ENCODE measurements at places on chromosomes 11 and 22.

DNA sequence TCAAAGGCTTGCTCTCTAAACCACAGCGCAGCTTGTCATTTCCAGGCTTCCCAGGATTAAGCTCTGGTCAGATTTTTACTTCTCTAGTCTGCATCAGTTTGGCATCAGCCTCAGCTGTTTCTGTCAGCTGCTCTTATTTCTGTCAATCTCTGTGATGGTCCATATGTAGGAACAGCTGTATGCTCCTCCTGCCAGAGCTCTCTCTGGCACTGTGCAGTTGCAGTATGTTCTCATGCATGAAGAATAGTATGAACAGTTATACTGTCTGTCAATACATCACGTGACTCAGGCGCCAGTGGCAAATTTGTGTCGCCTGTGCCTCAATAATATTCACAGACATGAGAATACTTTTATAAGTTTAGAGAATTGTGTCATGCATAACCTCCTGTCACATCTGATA, 6.7 kb downstream of the OR6M1 start:
- no peak for DNase-seq

- no peak for DNase-seq
Observed at GRCh38 chr11:22656130-22656529, 10.3 kb upstream of the GAS2 start.

DNA sequence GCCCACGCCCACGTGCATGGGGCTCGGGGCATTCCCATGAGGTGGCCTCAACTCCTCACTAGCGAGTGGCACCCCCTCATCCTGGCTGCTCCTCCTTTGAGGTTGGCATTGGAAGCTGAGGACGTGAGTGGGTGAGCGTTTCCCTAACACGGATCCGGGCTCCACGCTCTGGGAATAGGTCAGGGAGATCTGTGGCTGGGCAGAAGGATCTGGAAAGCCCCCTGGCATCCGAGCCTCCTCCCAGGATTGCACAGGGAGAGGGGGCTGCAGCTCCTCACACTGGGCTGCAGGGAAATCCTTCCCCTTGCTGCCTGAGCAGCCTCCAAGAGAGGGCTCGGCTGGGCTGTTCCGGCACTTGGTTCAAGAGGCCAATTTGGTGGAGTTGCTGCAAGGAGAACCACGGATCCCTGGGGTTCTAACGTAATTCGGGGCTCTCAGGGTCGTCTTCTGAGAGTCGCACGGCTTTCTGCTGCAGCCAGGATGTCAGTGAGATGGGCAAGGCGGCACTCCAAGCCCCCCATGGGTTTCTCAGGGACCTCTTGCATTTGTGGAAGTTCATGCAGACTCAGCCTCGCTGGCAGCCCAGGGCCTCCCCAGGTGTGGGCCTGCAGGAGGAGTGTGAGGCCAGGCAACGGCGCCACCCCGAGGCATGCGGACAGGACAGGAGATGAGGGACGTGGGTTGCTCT, 1119.0 kb downstream of the BRD1 start:
- no peak for DNase-seq

DNA sequence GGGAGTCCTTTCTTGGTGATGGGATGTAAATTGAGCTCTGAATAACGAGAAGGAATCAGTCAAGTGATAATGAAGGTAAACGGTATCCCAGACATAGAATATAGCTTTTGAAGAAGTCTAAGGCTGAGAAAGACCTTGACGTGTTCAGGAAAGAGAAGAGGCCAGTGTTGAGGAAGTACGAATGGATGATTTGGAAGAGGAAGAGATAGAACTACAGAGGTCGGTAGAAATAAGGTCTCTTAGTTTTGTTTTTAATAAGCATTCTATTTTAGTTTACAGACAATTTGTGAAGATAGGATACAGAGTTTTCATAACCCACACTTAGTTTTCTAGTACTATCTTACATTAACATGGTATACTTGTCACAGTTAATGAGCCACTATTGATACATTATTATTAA, 1598.1 kb downstream of the FAM181B start:
- DNase-seq = no peak

- no peak for DNase-seq
Observed at GRCh38 chr11:131371791-131372104, 1.3 kb downstream of the NTM start.

DNA sequence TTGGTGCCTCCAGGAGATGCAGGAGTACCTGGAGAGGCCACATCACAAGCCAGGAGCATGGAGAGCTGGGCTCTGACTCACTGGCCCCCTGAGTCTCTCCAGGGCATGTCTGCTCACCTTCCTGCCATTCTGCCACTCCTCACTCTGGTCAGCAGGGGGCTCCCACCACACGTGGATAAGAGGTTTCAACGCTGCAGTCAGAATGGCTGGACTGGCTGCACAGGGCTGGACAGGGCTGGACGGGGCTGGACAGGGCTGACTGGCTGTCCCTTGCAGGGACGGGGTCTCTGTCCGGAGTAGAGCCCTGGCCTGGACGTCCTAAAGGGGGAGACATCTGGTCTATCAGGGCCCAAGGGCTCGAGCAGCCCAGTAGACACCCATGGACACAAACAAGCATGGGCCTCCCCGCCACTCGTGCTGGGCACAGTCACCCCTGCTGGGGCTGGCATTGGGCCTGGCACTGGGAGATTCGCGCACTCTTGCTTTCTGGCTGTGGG, 34.6 kb downstream of the CYTH4 start:
- peak; percentile 95 for DNase-seq

DNA sequence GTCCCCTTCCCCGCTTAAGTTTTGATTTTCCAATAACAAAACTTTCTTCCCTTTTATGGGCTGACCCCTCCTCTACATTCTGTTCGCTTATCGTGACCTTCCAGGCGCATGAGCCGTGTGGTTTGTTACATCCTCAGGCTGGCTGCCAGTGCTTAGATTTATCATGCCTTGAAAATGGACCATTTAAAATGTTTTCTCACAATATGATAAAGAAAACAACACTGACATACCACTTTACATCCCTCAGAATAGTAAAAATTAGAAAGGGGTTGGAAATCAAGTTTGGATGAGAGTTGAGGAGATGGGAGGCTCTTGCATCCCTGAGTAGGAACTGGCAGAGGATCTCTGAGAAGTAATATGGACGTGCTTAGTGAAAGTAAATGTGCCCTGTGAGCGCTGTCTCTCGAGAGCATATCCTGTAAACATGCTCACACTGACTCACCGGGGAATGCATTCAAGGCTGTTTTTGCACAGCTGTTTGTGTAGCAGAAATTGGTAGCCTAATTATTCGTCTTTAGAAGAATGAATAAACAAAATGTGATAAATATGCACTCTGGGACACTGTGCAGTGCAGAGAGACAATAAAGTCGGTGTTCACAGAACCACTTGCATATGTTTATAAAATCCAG, 17.1 kb upstream of the TOLLIP start:
- peak; percentile 50 for DNase-seq

GRCh38 chr11:30921811-30922210, 335.7 kb upstream of the MPPED2 start:
- DNase-seq = no peak

DNA sequence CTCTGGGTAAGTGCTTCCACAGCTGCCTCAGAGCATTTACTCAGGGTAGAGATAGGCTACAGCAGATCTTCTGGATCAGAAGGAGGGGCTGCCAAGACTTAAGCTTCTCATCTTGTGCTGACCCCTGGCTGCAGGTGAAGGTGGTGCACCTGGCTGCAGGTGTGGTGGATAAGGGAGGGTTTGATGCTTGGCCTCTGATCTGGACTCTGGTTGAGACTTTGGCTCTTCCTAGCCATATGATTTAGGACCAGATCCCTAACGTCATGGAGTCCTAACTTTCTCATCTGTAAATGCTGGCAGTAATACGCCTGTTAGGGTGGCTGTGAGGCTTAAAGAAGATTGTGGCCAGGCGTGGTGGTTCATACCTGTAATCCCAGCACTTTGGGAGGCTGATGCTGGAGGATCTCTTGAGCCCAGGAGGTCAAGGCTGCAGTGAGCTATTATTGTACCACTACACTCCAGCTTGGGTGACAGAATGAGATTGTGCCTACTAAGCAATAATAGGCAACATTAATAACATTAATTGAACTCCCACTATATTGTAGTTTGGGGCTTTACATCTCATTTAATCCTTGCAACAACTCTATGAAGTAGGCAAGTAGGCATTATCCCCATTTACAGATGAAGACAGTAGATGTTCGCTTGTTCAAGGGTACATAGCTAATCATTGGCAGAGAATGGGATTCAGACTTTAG, 10.7 kb downstream of the DTX4 start:
- no peak for DNase-seq

DNA sequence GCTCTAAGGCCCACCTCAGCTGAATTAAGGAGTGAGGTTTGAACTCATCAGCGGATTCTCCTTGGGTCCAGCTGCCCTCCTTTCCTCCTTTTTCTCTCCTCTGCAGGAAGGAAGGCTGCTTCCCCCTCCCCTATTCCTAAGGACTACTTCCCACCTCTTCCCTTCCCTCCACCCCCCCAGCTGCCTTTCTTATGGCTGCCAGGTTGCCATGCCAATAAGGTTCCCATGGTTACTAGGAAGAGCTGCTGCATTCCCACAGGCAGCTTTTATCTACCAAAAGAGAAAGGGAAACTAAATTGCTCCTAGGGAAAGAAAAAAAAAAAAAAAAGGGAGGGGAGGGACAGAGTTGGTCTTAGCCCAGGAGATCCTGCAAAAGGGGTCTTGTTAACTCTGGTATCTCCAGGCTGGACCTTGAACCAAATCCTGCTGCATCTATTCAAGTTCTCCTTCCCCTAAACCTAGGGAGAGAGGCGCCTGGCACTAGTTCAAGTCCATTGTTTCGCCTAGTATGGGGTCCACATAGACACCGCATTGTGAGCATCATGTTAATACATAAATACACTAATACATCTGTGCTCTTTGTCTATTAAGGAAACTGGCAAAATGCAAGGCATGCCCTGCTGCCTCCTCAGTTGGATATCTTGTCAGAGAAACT, 21.2 kb upstream of the FEZ1 start:
- peak; percentile 92 for DNase-seq

DNA sequence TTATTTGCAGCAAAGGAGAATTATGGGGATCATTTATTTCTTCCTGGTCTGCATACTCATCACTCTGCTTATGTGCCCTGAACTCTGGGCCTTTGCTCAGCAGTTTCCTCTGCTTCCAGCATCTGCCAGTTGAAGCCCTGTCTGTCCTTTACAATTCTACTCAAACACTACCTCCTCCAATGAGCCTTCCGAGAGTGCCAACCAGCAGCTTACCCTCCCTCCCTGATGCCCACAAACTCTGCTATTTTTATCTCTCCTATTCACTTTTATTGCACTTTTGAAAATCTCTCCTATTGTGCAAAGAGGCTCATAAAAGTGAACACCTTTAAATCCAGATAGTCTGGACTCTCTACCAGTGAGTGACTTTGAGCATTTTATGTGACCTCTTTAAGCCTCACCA, 3.6 kb upstream of the ME3 start:
- no peak for DNase-seq

DNA sequence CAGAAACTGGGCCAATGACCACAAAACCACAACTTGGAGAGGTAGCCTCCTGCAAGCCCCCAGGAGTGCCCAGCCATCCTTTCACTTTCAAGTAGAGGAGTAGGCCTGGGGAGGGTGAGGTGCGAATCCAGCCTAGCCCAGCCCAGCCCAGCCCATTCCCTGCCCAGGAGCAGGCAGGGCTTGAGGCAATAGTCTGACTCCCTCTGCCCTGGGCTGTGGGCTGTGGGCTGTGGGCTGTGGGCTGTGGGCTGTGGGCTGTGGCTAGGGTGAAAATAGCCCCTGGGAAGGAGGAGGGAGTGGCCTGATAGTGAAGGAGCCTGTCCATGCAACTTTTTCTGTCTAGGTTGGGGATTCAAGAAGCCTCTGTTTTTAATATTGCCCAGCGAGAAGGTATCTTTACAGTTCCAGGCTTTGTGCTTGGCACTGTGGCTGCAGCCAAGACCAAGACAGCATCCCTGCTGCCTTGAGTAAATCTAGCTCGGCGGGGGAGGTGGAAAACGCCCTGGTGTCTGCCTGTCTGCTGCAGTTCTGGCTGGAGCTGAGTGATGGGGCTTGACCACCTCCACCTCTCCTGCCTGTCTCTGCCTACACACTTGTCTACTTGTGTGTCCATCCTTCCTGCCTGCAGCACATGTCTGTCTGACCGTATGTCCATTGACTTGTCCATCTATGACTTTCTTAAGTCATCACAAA, 40.7 kb downstream of the LMO1 start:
- DNase-seq = no peak

DNA sequence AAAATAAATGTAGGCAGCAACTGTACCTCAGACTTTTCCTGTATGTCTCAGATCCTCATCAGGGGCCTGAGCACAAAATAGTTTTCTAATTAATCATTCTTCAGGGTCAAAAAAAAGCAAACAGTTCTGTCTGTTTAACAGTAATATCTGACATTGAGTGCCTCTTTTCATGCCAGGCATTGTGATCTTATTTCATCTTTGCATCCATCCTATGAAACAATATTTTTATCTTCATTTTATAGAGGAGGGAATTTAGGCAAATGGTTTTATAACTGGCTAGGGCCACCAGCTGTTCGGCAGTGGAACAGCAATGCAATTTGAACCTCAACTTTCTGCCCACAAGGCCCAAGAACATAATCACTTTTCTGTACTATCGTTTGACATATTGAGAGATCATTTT, 145.6 kb downstream of the WNT7B start:
- peak; percentile 66 for DNase-seq

Measured in choroid plexus epithelial cell (primary cell).